Activated CD4-positive, alpha-beta memory T cell treated with anti-CD3 and anti-CD28 coated beads, Interleukin-2, amount 10 ng/mL, durations not matched to agents 7 days and 5 days (primary cell): ENCODE measurements at places on chromosomes 4 and X.

DNA sequence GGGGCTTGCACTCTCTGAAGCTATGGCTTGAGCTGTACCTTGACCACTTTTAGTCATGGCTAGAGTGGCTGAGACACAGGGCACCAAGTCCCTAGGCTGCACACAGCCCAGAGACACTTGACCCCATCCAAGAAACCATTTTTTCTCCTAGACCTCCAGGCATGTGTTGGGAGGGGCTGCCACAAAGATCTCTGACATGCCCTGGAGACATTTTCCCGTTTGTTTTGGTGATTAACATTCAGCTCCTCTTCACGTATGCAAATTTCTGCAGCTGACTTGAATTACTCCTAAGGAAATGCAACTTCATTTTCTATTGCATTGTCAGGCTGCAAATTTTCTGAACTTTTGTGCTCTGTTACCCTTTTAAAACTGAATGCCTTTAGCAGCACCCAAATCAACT is 142.6 kb downstream of the TECRL start:
- no peaks in the 10 kb centered on the region for H3K27me3 ChIP-seq
- no peaks in the 10 kb centered on the region for H3K36me3 ChIP-seq
- no peak overlapping the region for H3K27ac ChIP-seq

- H3K36me3 ChIP-seq: peaks cover 26% of the 10 kb centered on the region
- no peaks in the 10 kb centered on the region for H3K27me3 ChIP-seq
- DNase-seq: peak; percentile 77
- H3K4me3 ChIP-seq: peak within 1 kb of the TSS; percentile 99
Observed at GRCh38 chrX:3713225-3713936, at the start of gene PRKX. PRKX (minus strand) TSS chrX:3713649; CDS start chrX:3713253, 396 bp downstream.

DNA sequence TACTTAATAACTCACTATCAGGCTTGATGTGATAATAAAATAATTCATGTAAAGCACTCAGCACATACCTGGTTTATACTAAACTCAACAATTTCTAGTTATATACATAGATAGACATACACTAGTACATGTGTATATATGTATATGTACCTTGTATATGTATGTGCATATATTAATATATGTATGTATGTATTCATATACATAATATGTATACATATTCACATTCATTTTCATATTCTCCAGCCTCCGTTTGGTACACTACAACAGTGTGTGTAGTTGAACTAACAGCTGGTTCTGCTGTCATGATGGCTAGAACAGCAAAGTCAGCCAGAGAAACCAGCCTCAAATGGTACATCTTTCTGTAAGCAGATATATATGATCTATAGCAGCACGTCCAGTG is 670.1 kb downstream of the RPA4 start:
- no peak overlapping the region for H3K27ac ChIP-seq
- H3K4me1 ChIP-seq: no peaks in the 10 kb centered on the region
- H3K4me3 ChIP-seq: no peak overlapping the region

DNA sequence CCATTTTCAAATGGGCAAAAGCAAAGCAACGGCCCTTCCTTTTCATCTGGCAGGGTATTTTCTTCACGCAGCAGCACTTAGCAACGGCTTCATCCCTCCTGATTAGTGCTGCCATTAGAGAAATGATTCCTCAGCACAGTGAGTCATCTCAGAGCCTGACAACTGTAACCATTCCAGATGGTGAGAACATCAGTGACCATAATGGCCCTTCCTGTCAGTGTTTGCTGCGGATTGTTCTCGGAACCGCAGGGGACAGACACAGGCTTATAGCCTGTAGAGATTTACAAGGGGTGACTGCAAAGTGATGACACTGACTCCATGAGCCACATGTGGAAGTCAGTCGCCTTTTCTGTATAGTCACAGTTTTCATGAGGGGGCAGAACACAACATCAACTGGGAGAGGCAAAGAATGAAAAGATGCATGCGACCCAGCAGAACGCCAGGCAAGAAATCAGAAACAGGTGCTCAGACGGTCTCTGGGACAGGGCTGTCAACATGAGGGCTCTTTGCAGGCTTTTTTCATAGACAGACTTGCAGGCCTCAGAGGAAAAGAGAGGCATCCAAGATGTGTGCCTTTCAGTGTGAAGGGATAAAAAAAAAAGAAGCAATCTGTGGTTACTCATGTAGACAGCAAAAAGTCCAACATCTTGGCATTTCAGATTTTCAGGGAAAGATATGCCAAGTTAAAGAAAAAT is 69.9 kb upstream of the FBXW7 start:
- no peak overlapping the region for H3K4me3 ChIP-seq
- H3K4me1 ChIP-seq: peaks cover 2% of the 10 kb centered on the region

GRCh38 chr4:108396900-108397497 is 223.4 kb upstream of the RPL34 start:
- no peaks in the 10 kb centered on the region for H3K36me3 ChIP-seq
- H3K27ac ChIP-seq: no peak overlapping the region
- H3K4me3 ChIP-seq: no peak overlapping the region
- DNase-seq: no peak
- H3K27me3 ChIP-seq: peaks cover 1% of the 10 kb centered on the region

DNA sequence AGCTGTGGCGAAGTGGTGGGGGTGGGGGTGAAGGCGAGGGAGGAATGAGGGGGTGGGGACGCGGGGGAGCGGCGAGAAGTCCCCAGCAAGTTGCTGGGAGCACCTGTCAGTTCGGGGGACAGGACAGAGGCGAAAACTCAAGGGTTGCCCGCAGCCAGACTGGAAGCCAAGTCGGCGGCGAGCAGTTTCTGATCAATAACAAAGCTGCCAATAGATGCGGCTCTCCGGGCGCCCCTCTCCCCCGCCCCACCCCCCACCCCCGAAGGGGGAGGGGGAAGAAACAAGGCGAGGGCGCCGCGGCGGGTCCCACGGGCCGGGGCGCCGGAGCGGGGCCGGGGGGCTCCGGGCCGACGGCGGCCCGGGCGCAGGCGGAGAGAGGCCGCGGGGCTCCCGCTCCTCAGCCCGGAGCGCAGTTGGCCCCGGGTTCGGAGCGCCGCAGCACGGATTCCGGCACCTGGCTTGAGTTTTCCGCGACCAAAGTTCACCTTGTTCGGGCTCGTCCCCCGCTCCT is 379 bp downstream of the PDGFC start:
- peaks cover 42% of the 10 kb centered on the region for H3K27me3 ChIP-seq
- no peak overlapping the region for H3K27ac ChIP-seq
- DNase-seq: no peak
- peaks cover 3% of the 10 kb centered on the region for H3K4me1 ChIP-seq

- H3K27ac ChIP-seq: no peak overlapping the region
- peaks cover 8% of the 10 kb centered on the region for H3K4me1 ChIP-seq
- H3K36me3 ChIP-seq: peaks cover 8% of the 10 kb centered on the region
- no peak overlapping the region for H3K4me3 ChIP-seq
- no peak for DNase-seq
Observed at GRCh38 chrX:86044216-86044615, 3.1 kb downstream of the CHM start.

DNA sequence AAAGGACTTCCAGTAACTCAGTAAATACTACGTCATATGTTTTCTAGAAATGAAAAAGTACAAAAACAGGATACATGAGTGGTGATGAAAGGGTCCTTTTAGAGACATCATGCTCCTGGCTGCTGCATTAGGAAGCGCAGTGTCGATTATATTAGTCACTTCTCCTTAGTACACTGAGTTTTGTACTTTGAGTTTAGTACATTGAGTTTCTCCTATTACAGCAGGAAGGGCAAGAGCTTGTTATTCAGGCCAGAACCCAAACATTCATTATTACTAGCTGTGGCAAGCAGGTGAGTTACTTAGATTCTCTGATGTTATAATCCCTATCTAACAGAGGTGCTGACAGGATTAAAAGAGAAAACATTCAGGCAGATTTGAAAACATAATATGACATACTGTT is 21.3 kb downstream of the RPGR start:
- H3K4me3 ChIP-seq: no peak overlapping the region
- no peaks in the 10 kb centered on the region for H3K4me1 ChIP-seq
- H3K27me3 ChIP-seq: no peaks in the 10 kb centered on the region
- no peak overlapping the region for H3K27ac ChIP-seq
- H3K36me3 ChIP-seq: no peaks in the 10 kb centered on the region

DNA sequence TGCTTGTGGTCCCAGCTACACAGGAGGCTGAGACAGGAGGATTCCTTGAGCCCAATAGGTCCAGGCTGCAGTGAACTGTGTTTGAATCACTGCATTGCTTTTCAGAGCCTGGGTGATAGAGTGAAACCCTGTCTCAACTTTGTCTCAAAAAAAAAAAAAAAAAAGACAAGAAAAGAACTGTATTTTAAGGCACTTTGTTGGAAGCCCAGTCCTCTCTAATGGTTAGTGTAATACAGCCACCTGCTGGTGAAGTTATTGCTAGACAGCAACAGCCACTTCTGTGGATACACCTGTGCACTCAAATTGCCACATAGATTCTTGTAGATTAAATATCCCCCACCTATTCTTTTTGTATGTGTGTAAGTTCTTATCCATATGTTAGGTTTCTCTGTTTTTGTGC is 10.1 kb upstream of the FGG start:
- H3K27ac ChIP-seq: no peak overlapping the region
- no peaks in the 10 kb centered on the region for H3K36me3 ChIP-seq
- no peaks in the 10 kb centered on the region for H3K4me1 ChIP-seq
- peaks cover 17% of the 10 kb centered on the region for H3K27me3 ChIP-seq
- no peak for DNase-seq
- H3K4me3 ChIP-seq: no peak overlapping the region

GRCh38 chr4:1323635-1324442 is 23.2 kb upstream of the UVSSA start:
- no peaks in the 10 kb centered on the region for H3K27me3 ChIP-seq
- peaks cover under 1% of the 10 kb centered on the region for H3K4me1 ChIP-seq
- peaks cover 25% of the 10 kb centered on the region for H3K36me3 ChIP-seq
- no peak overlapping the region for H3K27ac ChIP-seq
- no peak for DNase-seq

DNA sequence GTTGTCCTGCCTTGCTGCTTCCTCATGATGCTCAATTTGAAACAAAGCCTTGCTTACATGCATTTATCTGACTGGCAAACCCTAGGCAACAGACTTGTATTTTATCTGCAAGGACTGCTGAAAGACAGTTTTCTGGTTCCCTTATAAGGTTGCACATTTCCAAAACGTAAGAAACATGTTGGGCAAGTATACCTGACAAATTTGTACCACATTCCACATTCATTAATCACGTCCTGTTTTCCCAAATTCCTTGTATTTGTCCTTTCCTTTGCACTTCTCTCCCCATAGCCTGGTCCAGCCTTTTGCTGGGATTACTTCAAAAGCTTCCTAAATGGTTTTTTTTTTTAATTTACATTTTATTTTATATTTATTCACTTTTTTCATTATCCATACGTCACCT is 310.1 kb downstream of the PPP3CA start:
- peaks cover 37% of the 10 kb centered on the region for H3K36me3 ChIP-seq
- peaks cover 44% of the 10 kb centered on the region for H3K4me1 ChIP-seq
- H3K4me3 ChIP-seq: no peak overlapping the region
- H3K27ac ChIP-seq: no peak overlapping the region

DNA sequence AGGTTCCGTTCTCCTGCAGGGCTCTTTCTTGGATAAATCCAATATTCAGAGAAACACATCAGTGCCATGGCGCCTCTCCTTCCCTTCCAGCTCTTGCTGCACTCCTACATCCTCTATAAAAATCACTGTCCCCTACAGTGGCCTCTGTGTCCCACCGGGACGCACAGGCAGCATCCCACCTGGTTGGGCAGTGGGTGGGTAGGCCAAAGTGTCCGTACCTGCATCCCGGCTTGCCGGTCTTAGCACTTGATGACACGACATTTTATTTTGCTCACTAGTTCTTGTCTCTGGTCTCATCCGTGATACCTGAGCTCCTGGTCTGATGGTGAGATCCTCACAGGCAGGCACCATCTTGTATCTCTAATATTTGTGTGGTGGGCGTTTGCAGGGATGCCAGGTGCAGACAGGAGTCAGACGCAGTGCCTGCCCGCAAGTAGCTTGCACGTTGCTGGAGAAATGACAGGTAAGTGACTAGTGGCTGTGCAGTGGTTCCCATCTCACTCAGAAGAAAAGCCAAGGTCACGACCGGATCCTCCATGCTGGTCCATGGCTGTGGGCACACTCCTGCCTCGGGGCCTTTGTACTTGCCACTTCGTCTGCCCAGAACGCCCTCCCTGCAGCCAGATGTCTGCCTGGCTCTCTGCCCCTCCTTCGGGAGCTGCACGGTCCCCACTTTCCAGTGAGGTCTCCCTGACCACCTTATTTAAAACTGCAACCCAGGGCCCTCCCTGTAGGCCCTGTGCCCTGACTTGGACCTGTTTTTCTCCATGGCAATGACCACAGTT is 109.7 kb downstream of the SORCS2 start:
- H3K27ac ChIP-seq: no peak overlapping the region
- H3K36me3 ChIP-seq: no peaks in the 10 kb centered on the region
- H3K4me3 ChIP-seq: no peak overlapping the region

- no peak for DNase-seq
- no peaks in the 10 kb centered on the region for H3K4me1 ChIP-seq
- no peak overlapping the region for H3K4me3 ChIP-seq
- no peaks in the 10 kb centered on the region for H3K27me3 ChIP-seq
Observed at GRCh38 chr4:125421547-125421946, 106.8 kb downstream of the FAT4 start.

DNA sequence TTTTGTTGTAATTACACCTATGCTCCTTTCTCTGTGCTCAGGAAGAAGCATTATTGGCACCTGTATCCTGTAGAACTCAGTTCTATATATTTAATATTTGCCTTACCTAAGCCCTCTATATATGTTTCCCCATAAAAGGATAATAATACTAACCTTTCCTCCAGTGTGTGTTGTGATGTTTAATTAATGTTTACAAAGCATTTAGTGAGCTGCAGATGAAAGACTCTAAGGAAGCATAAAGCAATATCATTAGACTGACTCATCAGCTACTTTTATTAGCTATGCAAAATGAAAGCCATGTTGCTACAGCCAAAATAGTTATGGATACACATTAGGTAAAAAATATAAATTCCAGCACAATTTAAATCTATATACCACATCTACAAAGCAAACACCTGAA is 93.6 kb upstream of the PTPN13 start:
- H3K36me3 ChIP-seq: no peaks in the 10 kb centered on the region
- no peak for DNase-seq
- H3K4me3 ChIP-seq: no peak overlapping the region
- H3K4me1 ChIP-seq: no peaks in the 10 kb centered on the region
- H3K27ac ChIP-seq: no peak overlapping the region

- H3K36me3 ChIP-seq: no peaks in the 10 kb centered on the region
- H3K27ac ChIP-seq: no peak overlapping the region
- H3K4me3 ChIP-seq: no peak overlapping the region
- no peaks in the 10 kb centered on the region for H3K4me1 ChIP-seq
Observed at GRCh38 chrX:106955004-106955772, 35.0 kb downstream of the CLDN2 start.

DNA sequence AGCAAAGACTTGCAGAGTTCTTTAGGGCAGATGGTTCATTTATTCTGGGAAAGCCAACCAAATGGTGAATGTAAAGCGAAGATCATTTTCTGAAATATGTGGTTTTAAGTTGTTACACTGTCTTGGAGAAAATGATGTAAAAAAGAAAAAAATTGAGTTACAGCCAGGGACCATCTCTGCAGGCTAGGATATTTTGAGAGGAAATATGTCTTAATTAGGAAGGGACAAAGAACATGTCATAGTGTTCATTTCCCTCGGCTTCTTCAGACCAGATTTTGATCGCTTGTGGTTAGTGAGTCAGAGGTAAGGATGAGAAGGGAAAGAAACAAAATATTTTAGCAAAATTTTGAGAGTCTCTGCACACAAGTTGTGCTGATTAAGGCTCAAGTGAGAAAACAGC is 59.0 kb upstream of the C1QTNF7 start:
- H3K4me1 ChIP-seq: peaks cover 15% of the 10 kb centered on the region
- DNase-seq: no peak
- H3K27ac ChIP-seq: no peak overlapping the region

GRCh38 chr4:13917015-13917414 is 289.5 kb upstream of the BOD1L1 start:
- DNase-seq: no peak
- no peak overlapping the region for H3K4me3 ChIP-seq
- H3K27me3 ChIP-seq: no peaks in the 10 kb centered on the region
- H3K27ac ChIP-seq: no peak overlapping the region
